Cortex of kidney (tissue), 1 donor: ENCODE measurements at places on chromosomes 3 and 15.

DNA sequence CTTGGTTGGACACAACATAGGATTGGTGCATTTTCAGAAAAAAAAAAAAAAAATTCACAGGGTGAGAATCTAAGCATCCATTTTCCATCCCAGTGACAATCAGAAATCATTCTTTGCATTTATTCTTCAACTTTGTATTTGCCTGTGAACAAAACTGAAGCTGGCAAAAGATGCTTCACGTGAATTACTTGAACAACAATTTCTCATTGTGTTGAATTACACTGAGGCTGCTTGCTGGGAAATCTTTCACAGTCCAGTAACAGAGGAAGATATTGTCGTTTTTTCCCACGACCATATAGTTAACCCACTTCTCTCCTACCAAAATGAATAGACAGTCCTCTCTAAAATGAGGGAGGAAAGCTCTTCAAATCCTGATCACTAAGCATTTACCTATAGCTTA, 4.3 kb upstream of the SLCO3A1 start:
- no peak for DNase-seq

GRCh38 chr3:158801696-158802408, at the start of gene MFSD1:
TSS of gene MFSD1 (plus strand) at chr3:158802054. CDS start at chr3:158802153, 99 bp downstream.
- DNase-seq = peak; percentile 65

DNA sequence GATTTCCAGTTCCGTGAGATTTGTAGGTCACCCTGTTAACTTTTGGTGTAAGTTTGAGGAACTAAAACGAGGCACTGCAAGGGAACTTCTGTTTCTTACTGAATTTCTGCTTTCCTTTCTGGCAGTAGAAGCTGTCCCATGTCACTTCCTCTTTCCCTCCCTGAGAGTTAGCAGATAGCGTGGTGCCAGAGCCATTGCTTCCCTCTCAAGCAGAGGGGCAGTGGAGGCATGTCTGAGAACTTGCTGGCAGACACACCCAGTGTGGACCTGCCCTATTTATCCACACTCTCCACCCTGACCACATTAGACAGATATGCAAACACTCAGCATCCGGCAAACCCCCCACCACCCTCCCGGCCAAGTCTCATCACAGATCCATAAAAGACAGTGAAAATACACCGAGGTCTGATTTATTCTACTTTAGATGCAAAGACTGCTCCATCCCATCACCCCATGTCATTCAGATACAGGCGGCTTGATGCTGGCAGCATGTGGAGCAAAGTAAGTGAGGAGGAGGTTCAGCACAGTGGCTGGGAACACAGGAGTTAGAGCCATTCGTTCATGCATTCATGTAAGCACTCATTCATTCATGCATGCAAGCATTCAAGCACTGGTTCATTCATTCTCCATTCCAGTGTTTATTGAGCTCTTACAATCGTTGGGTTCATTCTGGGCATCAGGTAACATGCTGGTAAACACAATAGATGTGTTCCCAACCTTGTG, 324.7 kb downstream of the SHQ1 start:
- DNase-seq = no peak

- no peak for DNase-seq
Observed at GRCh38 chr3:170721563-170721962, 135.7 kb upstream of the SLC7A14 start.

DNA sequence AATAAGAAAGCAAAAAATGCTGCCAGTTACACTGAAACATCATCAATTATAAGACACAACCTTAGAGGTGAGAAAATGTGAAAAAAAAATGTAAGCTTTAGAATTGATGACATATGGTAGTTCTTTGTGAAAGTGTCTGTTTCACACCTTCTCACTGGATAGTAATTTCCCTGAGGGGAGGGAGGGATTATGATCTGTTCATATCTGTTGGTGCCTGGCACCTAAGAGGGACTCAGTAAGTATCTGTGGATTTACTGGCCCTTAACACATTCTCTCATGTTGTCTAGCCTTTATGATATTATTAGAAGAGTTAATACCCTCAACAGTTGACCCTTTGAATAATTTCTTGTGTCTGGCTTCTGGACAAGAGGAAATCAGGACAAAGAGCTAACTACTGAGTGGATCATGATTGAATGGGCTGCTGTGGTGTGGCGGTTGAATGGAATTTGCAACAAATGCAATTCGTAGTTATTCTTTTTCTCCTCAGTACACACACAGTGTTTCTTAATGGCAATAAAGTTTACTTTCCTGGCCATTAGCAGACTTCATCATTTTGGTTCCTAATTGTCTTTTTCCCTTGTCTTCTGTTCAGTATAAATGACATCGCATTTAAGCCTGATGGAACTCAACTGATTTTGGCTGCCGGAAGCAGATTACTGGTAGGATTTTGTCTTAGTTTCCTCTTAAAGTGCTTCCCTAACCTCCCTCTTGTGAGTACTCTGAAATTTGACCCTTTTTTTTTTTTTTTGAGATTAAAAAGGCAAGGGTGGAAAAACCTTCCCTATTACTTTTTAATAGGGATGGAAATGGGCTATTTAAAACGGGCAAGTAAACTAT, 9.5 kb downstream of the IFT122 start:
- no peak for DNase-seq

DNA sequence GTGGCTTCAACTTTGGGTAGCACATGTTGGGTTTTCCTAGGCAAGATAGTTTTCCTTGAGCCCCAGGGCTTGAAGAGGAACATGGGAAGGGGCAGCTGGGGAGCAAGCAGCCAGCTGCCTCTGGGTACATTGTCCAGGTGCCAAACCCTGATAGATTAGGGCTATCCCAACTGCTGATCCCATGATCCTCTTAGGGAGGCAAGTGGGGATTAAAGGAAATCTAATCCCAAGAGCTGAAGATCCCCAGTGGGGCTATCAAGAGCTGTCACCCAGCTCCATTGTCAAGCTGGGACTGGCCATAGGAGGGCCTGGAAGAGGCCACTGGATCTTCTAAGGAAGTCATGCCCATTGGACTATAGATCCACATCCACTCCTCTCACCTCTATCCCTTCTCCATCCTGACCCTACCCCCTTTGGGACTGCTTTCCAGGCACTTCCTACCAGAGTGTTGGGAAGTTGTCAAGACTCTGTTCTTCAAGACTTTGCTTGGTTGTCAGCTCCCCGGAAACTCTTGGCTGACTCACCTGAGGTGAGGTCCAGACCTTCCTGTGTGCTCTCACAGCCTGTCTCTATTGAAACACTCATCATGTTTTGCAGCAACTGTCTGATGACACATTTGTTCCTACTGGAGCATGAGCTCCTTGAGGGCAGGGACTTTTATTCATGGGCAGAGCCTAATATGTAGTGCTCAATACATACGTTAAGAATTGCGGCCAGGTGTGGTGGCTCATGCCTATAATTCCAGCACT, 5.9 kb downstream of the CAMK2N2 start:
- DNase-seq = no peak

DNA sequence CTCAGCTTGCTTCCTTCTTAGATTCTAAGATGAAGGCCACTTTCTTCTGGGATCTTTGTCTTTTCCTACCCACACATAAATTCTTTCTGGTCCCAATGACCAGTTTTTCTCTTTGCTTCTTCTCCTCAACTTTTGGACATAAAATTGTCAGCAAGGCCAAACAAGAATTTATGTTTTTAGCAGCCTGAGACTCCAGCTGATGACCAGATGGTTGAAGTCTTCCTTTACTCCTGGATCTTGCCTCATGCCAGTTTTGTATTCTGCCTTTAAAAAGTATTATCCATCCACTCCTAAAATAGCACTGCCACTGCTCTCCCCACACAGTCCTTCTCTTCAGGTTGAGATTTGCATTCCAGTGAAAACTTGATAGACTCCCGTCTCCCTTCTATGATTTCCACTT, 236.0 kb downstream of the VPS13C start:
- DNase-seq = no peak

GRCh38 chr3:15498431-15499214, 22.9 kb downstream of the COLQ start:
- no peak for DNase-seq

DNA sequence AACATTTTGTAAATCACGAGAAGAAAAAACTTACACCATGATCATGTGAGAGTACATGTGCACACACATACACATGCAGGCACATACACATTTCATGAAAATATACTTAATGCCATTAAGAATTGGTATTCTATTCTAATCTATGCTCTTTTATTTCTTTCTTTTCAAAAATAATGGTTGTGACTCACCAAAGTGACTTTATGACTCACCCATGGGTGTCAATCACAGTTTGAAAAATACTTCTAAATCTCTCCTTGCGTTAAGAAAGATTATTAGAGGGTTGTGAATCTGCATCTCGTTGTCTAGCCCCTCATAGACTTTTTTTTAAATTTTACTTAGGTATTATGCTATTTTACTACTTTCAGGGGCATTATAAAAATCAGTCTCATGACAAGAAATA, 254.2 kb downstream of the TUSC7 start:
- DNase-seq = no peak

GRCh38 chr3:147616998-147617619, 207.9 kb downstream of the ZIC1 start:
- DNase-seq = no peak

- DNase-seq = no peak
Observed at GRCh38 chr3:111197485-111197884, 125.9 kb downstream of the NECTIN3 start.

- DNase-seq = no peak
Observed at GRCh38 chr15:27490867-27491595, 520.0 kb downstream of the GABRG3 start.

GRCh38 chr15:49462232-49462844, 39.3 kb downstream of the FGF7 start:
- no peak for DNase-seq

DNA sequence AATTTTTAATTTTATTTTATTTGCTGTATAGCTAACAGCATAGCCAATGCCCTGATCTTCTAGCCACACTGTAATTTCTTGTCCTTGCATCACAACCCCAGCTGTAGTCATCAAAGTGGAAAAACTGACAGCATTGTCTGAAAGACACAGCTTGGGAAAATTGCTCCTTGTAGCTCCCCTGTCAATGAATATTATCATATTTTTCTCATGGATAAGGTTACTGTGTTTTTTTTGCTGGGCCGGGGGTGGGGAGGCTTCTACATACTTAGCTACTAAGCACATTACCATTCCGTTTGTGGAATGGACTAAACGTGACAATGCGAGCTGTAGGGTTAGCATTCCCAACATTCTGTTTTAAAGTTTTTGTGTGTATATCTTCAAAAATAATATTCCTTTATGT, 381.3 kb downstream of the TIGIT start:
- no peak for DNase-seq

- no peak for DNase-seq
Observed at GRCh38 chr15:84864444-84864795, 20.0 kb upstream of the SLC28A1 start.

- DNase-seq = no peak
Observed at GRCh38 chr15:32856753-32857152, 138.9 kb downstream of the GREM1 start.

GRCh38 chr3:55719508-55719907, 232.4 kb upstream of the WNT5A start:
- DNase-seq = no peak

- DNase-seq = no peak
Observed at GRCh38 chr15:42010434-42010833, 10.4 kb downstream of the PLA2G4E start.

DNA sequence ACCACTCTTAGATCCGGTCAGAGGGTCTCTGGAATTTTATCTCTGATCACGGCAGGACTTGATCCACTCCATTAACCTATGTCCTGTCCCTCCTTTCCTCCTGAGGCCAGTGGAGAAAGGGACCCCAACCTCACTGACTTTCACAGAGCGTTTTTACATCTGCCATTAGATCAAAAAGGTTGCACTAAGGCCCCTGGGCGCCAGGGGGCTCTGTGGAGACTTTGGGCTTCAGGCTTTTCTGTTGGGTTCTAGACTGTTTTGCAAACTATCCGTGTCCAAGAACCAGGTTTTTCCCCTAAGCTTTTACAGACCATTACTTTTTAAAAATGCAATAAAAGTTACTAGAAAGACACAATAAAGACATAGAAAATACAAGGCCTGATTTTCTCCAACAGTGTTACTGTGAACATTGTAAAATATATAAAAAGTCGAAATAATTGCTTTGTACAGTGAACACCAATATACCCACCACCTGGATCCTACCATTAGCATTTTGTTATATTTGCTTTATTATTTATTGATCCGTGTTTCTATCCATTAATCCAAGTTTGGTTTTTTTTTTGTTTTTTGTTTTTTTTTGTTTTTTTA, 159.7 kb downstream of the POLR2M start:
- DNase-seq = no peak

GRCh38 chr3:111668326-111668725, 73.2 kb upstream of the ZBED2 start:
- DNase-seq = no peak

- no peak for DNase-seq
Observed at GRCh38 chr3:7682822-7683229, 818.8 kb upstream of the LMCD1 start.

- DNase-seq = no peak
Observed at GRCh38 chr3:35733341-35733740, 94.0 kb downstream of the ARPP21 start.

GRCh38 chr3:108897883-108898282, 55.8 kb downstream of the GUCA1C start:
- DNase-seq = no peak

DNA sequence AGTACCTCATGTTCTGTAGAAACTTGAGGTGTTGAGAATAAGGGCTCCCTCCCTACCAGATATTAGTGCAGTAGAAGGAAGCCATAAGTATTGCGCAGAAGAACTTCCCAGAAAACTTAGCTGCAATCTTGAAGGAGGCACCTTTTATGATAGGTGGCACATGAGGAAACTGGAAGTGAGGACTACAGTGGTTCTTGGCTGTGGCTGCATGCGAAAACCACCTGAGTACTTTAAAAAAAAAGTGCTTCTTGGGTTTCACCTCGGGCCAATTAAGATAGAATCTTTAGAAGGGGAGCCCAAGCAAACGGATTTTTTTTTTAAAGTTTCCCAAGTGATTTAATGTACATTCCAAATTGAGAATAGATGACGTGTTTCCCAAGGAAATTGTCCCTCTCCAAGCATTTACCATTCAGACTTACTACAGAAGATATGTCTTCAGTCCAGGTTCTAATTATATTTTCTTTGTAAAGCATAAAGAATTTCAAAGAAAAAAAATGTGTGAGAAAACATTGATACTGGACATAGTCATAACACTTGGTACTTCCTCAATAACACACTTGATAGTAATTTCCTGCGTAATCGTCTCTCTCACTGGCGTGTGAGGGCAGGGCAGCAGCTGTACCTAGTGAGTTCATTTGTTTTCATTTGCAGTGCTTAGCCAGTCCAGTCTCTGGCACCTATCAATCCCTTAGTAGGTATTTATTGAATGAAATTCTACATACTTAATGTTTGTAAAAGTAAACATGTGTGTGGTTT, 12.3 kb upstream of the NR1I2 start:
- no peak for DNase-seq

GRCh38 chr3:13268961-13269441, 151.1 kb downstream of the NUP210 start:
- DNase-seq = no peak

DNA sequence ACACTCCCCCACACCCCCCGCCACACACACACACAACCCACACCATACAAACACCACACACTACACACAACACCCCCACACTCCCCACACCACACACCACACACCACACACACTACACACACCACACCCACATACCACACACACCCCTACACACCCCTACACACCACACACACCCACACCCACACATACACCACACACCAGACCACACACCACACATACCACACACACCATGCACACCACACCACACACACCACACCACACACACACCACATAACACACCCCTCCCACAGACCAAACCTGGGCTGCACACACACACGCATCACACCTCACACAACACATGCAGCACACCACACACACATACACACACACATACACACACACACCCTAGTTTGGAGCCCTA, 1.8 kb upstream of the RASGRF1 start:
- DNase-seq = no peak

GRCh38 chr15:84983711-84984110, 2.1 kb downstream of the PDE8A start:
- no peak for DNase-seq
